DMS 273 treated with DMSO at 0.1 percent for 48 hours (cell line): ENCODE measurements at places on chromosomes 16 and 17.

DNA sequence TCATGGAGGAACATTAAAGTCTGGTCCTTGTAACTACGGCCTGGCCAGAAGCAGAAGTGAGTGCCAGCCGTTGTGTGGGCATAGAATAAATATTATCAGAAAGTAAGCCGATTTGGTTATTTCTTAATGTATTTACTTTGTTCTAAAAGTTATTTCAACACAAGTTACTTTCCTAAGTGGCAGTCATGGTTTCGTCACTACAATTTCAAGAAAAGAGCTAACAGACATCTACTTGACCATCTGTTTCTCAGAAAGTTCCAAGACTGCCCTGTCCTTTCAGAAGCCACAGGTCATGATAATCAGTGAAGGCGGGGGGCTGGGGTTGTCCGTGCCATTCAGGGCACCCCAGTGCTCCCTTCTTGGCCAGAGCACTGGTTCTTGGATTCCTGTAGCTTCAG, 14.9 kb upstream of the FASN start:
- DNase-seq: no peak

- no peak for DNase-seq
These were observed 18.8 kb downstream of the GRB7 start for GRCh38 chr17:39756380-39757079.

DNA sequence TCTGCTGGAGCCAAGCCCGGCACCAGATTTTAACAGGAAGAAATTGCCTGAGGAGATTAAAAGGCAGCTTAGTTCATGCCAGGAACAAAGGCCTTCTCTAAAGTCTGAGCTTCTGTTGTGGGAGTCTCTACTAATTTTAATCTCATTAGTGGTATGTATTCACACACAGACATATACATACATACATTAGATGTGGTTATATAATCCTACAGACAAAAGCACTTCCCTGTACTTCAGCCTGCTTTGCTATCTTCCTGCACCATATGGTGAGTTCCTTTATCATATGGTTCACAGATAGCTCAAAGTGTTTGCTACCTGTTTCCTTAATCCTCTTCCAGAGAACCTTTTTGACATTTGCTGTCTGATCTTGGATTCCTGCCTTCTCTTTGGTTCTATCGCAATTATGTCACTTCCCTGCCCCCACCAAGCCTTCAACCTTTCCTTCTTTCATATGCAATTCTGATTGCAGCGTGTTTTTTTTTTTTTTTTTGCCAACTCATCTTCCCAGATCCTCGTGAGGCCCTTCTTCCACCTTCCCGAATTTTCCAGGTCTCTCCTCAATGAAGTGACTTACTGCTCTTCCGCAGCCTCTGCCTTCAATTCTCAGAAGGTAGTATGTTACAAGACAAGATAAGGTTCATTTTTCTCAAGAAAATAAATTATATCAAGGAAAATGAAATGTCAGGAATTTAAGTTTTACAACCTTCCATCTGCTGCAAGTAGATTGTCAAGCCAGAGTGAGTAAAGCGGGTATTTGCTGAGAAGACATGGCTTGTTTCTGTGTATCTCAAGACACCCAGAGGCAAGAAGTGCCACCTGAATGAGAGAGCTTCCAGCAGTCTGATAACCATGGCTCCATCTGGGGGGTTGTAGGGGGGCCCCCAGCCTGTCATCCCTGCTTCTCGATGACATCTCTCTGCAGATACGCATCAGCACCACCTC, 120.2 kb upstream of the CACNG3 start:
- DNase-seq: no peak

GRCh38 chr16:80670170-80670865, 129.5 kb downstream of the DYNLRB2 start:
- DNase-seq: no peak

GRCh38 chr16:87129771-87130170, 187.4 kb downstream of the C16orf95 start:
- no peak for DNase-seq

GRCh38 chr17:44518032-44518431, 14.8 kb upstream of the GPATCH8 start:
- no peak for DNase-seq

DNA sequence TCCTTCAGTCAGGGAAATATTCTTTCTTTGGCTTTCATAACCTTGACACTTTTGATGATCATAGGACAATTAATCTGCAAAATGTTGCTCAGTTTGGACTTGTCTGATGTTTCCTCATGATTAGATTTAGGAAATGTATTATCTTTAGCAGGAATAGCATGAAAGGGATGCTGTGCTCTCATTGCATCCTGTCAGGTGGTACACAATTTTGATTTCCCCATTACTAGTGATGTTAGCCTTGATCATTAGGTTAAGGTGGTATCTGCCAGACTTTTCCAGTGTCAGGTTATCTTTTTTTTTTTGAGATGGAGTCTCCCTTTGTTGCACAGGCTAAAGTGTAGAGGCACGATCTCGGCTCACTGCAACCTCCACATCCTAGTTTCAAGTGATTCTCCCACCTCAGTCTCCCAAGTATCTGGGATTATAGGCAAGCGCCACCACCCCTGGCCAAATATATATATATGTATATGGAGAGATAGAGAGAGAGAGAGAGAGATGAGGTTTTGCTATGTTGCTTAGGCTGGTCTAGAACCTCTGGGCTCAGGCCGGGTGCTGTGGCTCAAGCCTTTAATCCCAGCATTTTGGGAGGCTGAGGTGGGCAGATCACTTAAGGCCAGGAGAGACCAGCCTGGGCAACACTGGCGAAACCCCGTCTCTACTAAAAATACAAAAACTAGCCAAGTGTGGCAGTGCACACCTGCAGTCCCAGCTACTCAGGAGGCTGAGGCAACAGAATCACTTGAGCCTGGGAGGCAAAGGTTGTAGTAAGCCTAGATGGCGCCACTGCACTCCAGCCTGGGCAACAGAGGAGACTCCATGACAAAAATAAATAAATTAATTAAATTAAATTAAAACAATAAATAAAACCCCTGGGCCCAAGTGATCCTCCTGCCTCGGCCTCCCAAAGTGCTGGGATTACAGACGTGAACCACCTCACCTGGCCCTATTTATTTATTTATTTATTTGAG, 15.8 kb upstream of the CAVIN1 start:
- no peak for DNase-seq

DNA sequence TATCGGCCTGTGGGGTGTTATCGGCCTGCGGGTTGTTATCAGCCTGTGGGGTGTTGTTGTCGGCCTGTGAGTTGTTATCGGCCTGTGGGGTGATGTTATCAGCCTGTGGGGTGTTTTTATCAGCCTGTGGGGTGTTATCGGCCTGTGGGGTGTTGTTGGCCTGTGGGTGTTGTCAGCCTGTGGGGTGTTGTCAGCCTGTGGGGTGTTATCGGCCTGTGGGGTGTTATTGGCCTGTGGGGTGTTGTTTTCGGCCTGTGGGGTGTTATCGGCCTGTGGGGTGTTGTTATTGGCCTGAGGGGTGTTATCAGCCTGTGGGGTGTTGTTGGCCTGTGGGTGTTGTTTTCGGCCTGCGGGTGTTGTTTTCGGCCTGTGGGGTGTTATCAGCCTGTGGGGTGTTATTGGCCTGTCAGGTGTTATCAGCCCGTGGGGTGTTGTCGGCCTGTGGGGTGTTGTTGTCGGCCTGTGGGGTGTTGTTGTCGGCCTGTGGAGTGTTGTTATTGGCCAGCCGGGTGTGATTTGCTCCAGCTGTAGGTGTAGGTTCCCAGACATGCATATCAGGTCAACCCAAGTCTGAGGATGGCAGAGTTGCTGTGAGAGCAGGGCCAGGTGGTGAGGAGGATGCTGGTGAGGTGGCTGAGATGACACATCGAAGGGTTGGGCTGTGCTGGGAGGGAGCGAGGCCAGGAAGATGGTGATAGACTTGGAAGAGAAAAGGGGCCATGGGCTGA, 7.1 kb downstream of the TRARG1 start:
- DNase-seq: no peak

- no peak for DNase-seq
These were observed 1.6 kb upstream of the GAST start for GRCh38 chr17:41710472-41711090.

- DNase-seq: no peak
These were observed 3.1 kb upstream of the UBE2I start for GRCh38 chr16:1306334-1306733.
